ENCODE measurements at places on chromosomes 11 and 22.

- no peak for DNase-seq
Observed at GRCh38 chr11:76415073-76415472, 29.7 kb upstream of the EMSY start.

DNA sequence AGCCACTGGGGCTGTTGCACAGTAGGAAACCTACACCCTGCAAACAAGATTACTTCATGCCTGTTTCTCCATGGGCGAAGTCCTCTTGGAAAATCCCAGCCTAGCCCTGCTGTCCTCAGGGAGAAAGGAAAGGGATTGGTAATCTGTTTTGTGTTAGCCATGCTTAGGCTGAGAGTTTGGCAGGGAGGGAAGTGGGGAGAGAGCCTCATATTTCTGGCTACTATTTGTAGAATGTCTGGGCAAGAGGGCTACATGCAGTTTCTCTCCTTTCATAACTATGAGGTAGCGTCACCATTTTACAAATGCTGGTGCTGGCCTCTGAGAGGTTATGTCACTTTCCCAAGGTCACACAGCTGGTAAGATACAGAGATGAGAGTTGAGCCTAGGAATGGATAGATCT is 737 bp upstream of the MFRP start:
- DNase-seq, result no peak

DNA sequence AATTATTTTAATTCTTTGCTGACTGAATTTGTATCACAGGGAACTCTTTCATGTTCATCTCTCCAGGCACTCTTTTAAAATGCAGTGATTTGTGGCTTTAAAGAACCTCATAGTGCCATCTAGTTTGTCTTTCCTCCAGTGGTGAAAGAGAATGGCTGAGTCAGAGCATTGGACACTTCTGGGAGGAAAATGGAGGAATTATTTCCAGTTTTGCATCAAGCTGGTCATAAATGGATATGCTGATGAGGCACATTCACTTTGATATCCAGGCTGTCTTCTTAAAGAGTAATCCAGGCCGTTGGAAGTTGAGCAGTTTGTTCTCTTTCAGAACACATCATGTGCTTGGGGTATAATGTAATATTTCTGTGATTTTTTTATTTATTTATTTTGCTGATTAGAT is 273.7 kb downstream of the DDX10 start:
- DNase-seq, result no peak

DNA sequence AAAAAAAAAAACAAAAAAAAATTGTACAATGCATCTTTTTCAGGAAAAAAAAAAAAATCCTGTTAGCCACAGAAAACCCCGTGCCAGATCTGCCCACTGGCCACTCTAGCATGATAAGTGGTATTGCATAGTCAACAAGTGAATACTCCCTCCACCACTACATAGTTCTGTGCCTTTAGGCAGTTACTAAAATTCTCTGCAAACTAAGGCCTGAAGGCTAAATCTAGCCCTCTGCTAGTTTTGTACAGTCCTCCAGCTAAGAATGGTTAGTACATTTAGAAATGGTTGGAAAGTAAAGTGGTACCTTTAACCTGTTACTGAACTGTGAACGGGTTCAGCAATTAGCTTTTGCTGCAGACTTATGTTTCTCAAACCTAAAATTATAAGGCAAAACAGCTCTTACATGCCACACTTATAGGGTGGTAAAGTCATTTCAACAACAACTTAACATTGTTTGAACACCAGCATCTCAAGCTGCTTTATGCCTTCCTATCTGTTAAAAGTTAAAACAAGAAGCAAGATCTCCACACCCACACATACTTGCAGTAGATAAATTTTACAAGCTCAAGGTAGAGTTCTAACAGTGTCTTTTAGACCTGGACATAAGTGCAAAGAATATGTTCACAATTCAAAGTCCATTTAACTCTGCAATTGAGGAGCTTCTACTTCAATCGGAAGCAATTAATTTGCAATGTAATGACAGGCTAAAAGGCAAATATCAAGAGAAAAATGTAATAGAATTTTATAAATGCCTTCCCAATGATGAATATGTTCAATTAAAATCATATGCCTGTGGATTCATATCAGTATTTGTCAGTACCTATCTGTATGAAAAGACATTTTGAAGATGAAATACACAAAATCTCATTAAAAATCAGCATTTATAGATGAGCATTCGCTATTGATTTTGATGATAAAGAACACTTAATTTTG is 7.3 kb downstream of the C11orf71 start:
- DNase-seq, result no peak

DNA sequence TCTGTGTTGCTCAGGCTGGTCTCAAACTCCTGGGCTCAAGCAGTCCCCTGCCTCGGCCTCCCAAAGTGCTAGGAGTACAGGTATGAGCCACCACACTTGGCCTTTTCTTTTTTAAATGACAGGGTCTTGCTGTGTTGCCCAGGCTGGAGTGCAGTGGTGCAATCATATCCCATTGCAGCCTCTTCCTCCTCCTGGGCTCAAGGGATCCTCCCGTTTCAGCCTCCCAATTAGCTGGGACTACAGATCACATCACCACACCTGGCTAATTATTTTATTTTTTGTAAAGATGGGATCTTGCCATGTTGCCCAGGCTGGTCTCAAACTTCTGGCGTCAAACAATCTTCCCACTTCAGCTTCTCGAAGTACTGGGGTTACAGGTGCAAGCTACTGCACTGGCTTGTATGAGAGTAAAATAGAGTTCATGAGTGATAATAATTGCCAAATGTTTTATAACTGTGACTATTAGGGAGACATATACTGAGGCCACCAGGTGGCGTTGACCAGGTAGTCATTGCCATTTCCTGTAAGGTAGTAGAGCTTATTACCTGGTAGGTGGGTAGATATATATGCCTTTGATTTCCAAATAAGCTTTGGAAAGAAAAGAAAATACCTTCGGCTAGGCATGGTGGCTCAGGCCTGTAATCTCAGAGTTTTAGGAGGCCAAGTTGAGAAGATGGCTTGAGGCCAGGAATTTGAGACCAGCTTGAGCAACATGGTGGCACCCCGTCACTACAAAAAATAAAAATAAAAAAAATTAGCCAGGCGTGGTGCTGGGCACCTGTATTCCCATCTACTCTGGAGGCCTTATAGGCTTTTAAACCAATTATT is 5.4 kb downstream of the FDX1 start:
- peak; percentile 13 for DNase-seq

- DNase-seq, result no peak
Observed at GRCh38 chr11:17414992-17415391, 26.5 kb upstream of the KCNJ11 start.

GRCh38 chr22:32803020-32803737 is 1.7 kb downstream of the TIMP3 start:
- DNase-seq, result no peak

DNA sequence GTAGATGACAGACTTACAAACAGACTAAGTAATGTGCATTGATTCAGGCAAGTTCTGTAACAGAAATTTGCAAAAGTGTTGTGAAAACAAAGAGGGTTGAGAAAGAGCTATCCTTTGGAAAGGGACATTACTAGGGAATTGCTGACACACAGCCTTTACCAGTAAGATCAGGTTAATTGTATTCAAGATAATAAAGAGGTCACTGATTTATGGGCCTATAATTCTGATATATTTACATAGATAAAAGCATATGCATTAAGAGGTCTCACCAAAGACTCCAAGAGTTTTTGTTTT is 138.7 kb downstream of the MAML2 start:
- no peak for DNase-seq

DNA sequence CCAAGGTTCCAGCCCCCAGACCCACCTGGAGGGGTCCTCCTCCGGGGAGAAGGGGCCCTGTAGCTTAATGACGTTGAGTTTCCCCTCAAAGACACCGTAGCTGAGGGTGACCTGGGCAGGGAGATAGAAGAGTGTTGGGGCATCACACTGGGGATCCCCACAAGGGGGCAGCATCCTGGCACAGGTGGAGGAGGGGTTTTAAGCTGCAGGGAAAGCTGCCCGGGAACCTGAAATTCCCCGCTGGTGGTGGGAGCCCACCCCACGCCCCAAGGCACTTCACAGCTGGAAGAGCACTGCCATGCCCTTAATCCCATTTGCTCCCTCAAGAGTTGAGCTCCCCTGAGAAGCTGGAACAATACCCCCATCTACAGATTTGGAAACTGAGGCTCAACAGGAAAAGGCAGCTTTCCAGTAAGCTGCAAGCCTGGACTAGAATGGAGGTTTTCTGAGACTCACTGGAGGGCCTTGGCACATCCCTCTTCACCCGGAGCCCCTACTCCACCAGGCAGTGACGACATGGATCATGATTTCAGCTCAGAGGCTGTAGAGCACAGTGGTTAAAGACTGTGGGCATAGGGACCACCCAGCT is 13.7 kb downstream of the MFNG start:
- DNase-seq, result peak; percentile 30

DNA sequence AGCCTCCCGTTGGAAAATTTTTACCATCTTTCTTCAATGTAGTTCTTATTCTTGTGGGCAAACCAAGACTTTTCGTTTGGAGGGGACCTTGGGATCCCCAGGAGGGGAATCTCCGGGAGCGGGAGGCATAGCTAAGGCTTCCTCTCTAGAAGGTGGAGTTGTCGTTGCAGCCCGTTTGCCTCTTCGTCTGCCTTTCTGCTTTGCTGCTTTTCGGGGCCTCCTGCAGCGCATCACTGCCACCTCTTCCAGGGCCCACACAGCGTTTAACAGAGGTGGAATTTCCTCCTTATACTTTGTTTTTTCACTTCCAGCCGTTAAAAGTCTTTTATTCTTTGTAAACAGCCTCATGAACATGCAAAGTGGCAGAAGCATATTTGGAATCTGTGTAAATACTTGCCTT is 3.5 kb upstream of the IFITM3 start:
- DNase-seq, result no peak

- no peak for DNase-seq
Observed at GRCh38 chr11:112249871-112250610, 10.6 kb downstream of the PLET1 start.

DNA sequence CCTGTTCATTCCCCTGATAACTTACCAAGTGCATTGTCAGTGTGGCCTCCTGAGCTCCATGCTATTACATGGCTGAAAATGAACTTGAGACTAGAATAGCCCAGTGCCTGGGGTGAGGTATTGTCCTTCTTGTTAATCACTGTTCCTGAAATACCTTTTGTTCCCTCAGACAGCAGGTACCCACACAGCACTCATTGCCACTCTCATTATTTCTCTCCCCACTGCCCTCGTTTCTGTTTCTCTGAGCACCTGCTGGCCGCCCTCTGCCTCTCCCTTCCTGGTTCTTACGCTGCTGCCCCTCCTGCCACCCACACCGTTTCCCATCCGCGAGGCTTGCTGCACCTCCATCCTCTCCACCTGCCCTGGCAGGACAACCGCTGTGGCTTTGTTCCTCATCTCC is 36.9 kb upstream of the RAB1B start:
- DNase-seq, result no peak

DNA sequence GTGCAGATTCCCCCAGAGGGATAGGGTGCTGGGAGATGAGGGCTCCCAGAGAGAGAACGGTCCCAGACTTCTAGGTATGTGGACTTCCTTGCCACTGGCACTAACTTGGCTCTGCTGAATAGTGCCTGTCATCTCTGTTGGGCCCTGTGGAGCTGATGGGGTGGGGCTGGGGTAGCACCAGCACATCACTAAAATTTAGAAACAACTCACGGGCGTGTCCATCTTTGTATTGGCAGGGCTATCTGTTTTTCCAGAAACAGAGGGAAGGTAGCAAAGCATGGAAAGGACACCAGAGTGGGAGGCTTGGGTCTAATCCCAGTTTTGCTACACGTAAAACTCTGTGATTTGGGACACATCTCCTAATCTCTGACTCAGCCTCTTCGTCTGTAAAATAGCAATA is 25.8 kb downstream of the SWAP70 start:
- no peak for DNase-seq
